ENCODE measurements at places on chromosomes 7 and 10. TPM values are rescaled to one million over a fixed set of nuclear protein-coding genes. Genes with fewer than 3 reads are reported as not detected.

MUC3A gene
- total RNA-seq: not detected

LRIT1 gene
- total RNA-seq: not detected

CYP2E1 gene
- 1.2 TPM for total RNA-seq

FBXO24 gene
- 0.33 TPM for total RNA-seq

DNA sequence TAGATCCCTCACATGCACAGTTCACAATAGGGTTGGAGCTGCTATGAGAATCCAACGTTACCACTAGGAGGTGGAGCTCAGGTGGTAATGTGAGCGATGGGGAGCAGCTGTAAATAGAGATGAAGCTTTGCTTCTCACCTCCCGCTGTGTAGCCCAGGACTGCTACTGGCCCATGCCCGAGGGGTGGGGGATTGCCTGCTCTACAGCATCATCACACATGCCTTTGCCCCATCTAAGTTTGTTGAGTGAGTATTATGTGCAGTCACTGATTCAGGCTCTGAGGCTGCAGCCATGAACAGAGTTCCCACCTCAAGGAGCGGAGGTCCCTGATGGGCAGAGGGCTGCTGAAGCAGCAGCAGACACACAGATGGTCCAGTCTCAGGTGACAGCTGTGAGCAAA lies 94.1 kb downstream of the CHST15 start:
- H3K36me3 ChIP-seq: no peaks in the 10 kb centered on the region
- H3K27ac ChIP-seq: no peak overlapping the region
- no peak overlapping the region for H3K4me3 ChIP-seq
- peaks cover 49% of the 10 kb centered on the region for H3K4me1 ChIP-seq

- peaks cover 85% of the 10 kb centered on the region for H3K4me1 ChIP-seq
- no peaks in the 10 kb centered on the region for H3K27me3 ChIP-seq
- no peak for DNase-seq
- no peak overlapping the region for H3K27ac ChIP-seq
These were observed 92.3 kb upstream of the ZNF438 start for GRCh38 chr10:31123946-31124345.

- H3K4me1 ChIP-seq: no peaks in the 10 kb centered on the region
- no peak overlapping the region for H3K4me3 ChIP-seq
- no peak for DNase-seq
- no peaks in the 10 kb centered on the region for H3K27me3 ChIP-seq
These were observed 1158.4 kb upstream of the AUTS2 start for GRCh38 chr7:68439897-68440296.

- H3K27ac ChIP-seq: no peak overlapping the region
- H3K27me3 ChIP-seq: no peaks in the 10 kb centered on the region
- H3K4me3 ChIP-seq: no peak overlapping the region
- DNase-seq: no peak
- H3K36me3 ChIP-seq: peaks cover 24% of the 10 kb centered on the region
These were observed 149.8 kb downstream of the TAX1BP1 start for GRCh38 chr7:27889800-27890199.

GRCh38 chr7:96026010-96026409 lies 253.7 kb downstream of the DYNC1I1 start:
- no peak for DNase-seq
- no peak overlapping the region for H3K27ac ChIP-seq
- no peaks in the 10 kb centered on the region for H3K4me1 ChIP-seq
- H3K4me3 ChIP-seq: no peak overlapping the region
- peaks cover 3% of the 10 kb centered on the region for H3K27me3 ChIP-seq

DNA sequence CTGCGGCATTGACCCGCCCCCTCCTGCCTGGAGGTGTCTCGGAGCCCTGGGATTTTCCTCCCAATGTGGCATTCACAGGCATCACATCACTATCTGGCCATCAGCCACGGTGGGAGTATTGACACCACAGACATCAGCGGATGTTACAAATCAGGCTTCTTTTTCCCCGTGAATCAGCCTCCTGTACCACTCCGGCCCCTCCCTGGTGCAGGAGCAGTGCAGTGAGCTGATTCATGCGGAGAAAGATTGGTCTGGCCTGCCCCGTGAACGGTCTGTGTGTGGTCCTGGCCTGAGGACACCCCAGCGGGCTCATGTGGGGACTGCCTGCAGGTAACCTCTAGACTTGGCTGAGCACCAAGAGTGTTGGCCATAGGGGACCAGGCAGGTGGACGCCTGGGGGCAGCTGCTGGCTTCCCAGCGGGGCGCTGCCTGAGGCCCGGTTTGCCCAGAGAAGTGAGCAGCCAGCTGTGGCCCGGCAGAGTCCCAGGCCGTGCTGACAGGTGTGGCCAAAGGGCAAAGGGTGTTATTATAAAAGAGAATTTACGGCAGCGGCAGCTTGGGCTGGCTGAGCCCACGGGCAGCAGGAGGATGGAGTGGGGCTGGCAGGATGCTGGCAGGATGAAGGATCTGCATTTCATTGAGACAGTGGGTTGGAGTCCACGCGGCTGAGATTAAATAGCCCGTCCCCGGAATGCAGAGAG lies 32.1 kb upstream of the GNA12 start:
- peaks cover 26% of the 10 kb centered on the region for H3K4me1 ChIP-seq
- H3K27ac ChIP-seq: no peak overlapping the region
- H3K4me3 ChIP-seq: no peak overlapping the region
- no peaks in the 10 kb centered on the region for H3K36me3 ChIP-seq
- peaks cover 2% of the 10 kb centered on the region for H3K27me3 ChIP-seq

DNA sequence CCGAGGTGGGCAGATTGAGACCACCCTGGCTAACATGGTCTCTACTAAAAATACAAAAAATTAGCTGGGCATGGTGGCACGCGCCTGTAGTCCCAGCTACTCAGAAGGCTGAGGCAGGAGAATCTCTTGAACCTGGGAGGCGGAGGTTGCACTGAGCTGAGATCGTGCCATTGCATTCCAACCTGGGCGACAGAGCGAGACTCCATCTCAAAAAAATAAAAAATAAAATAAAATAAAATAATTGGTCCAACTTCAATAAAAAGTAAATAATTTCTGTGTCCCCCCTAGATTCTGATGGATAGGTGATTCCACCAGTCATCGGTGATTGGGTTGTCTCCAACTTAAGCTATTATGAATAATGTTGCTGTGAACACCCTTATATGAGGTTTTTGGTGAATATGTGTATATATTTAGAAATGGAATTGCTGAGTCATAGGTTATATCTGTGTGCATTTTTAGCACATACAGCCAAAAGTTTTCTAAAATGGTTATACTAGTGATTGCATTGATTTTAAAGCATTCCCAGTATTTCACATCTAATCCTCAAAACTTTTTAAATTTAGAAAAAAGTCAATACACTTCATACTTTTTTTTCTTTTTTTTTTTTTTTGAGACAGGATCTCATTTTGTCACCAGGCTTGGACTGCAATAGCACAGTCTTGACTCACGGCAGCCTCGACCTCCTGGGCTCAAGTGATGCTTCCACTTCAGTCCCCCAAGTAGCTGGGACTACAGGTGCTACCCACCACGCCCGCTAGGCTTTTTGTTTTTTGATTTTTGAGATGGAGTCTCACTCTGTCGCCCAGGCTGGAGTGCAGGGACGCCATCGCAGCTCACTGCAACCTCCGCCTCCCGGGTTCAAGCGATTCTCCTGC lies 13.7 kb upstream of the SRPK2 start:
- H3K4me1 ChIP-seq: peaks cover 27% of the 10 kb centered on the region
- H3K36me3 ChIP-seq: no peaks in the 10 kb centered on the region
- no peaks in the 10 kb centered on the region for H3K27me3 ChIP-seq

DNA sequence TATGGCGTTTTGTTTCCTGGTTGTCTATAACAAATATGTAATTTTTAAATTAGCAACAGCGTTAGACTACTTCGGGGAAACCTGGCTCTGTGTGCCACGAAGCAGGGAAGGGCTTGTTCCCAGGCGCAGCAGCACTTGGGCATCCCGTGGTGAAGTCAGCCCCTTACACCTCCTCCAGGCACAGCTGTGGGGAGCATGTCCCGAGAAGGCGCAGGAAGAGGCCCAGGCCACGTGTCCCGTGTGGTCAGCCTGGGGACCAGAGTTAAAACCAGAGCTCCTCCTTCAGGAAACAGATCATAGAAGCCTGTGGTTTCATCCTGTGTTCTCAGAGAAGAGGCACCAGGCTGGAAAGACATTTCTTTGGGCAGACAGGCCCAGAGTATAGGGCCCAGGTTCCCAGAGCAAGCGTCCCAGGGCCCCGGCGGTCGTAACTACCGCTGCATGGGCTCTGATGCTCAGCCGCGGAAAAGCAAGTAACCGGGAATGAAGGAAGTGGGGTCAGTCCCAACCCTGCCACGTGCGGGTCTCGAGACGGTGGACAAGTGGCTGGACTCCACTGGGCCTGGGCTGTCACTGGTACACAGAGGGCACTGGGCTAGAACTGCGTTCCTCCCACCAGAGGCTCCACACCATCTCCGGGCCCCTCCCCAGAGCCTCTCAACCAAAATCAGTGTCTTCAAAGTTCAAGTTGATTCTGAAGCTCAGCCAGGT lies 7.1 kb downstream of the NUDT1 start:
- peak; percentile 96 for DNase-seq
- H3K36me3 ChIP-seq: peaks cover 7% of the 10 kb centered on the region
- H3K4me3 ChIP-seq: peak overlapping the region; percentile 89
- H3K27me3 ChIP-seq: peaks cover 4% of the 10 kb centered on the region

DNA sequence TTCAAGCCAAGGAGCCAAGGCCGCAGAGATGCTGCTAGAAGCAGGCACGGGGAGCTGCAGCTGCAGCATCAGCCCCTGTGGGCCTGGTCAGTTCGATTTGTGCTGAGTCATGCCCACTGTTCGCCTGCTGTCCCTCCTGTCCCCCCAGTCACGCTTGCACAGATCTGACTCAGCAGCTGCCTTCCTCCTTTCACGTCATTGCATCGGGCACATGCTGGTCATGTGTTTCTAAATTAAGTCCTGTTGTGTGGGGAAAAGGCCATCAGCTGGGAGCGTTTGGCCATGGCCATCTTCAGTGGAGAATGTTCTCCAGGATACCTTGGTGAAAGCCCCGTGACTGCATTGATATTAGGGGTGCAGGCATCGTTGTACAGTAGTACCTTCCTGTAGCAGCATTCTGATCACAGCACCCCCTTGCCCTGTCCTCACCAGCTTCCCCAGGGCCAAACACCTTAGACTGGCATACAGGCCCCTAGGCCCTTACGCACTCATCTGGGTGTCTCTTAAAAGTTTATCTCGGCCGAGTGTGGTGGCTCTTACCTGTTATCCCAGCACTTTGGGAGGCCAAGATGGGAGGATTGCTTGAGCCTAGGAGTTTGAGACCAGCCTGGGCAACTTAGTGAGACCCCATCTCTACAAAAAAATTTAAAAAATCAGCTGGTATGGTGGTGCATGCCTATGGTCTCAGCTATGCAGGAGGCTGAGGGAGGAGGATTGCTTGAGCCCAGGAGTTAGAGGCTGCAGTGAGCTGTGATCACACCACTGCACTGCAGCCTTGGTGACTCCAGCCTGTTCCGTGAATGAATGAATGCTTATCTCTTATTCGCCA lies 23.2 kb downstream of the POR start:
- peak overlapping the region; percentile 96 for H3K27ac ChIP-seq
- H3K36me3 ChIP-seq: peaks cover 27% of the 10 kb centered on the region
- H3K4me3 ChIP-seq: peak overlapping the region; percentile 21
- H3K27me3 ChIP-seq: no peaks in the 10 kb centered on the region
- peaks cover 29% of the 10 kb centered on the region for H3K4me1 ChIP-seq

DNA sequence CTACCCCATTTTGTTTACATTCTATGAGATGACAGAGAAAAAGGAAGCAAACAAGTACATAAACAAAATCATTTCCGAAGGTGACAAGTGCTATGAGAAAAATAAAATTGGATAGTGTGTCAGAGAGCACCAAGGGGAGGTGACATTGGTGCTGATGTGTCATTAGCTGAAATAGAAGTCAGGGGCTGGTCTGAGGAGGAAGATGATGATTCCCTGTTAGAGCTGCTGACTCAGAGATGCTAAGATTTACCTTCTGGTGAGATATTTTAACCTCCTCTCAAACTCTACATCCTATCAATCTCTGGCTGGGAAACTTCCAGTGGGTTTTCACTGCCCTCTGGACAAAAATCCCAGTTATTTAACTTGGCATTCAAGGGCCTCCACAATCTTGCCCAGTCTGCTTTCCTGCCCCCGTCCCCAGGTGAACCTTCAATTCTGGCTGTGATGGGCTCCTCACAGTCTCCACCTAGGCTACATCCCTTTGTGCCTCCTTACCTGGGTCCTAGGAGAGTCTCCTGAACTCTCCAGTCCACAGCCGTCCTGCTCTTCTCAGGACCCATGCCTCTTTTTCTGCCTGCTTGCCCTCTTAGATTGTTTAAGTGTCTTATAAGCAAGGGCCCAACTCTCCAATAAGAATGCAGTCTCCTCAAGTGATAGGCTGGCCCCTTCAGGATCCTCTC lies 26.6 kb downstream of the DUSP5 start:
- no peak overlapping the region for H3K4me3 ChIP-seq
- peak overlapping the region; percentile 49 for H3K27ac ChIP-seq
- peaks cover 5% of the 10 kb centered on the region for H3K27me3 ChIP-seq
- DNase-seq: no peak
- peaks cover 3% of the 10 kb centered on the region for H3K36me3 ChIP-seq

DNA sequence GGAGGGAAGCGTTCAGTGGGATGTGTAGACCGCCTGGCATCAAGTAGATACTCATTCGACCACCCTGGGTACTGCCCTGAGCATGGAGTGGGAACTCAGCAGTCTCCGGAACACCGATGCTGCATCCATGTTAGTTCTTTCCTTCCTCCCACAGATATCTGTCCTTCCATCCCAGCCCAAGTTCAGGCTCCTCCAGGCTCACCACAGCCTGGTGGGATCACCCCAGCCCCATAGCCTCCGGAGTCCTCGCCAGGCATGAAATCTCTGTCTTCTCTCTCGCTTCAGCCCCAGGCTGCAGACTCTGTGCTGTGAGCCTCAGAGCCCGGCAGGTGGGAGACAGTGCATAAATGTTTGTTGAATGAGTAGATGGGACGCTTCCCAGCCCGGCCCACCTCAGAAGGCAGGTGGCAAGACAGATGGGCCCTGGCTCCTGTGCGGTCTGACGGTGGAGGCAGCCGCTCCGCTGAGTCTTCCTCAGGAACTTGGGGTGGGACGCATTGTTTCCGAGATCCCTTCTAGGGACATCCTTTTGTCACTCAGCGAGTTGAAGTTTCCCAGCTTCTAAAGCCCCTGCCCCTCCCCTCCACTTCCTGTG lies 42.9 kb downstream of the ELFN1 start:
- H3K4me3 ChIP-seq: no peak overlapping the region
- H3K27me3 ChIP-seq: peaks cover 2% of the 10 kb centered on the region
- H3K36me3 ChIP-seq: peaks cover 8% of the 10 kb centered on the region
- no peak overlapping the region for H3K27ac ChIP-seq

- H3K4me1 ChIP-seq: peaks cover 48% of the 10 kb centered on the region
- H3K4me3 ChIP-seq: no peak overlapping the region
- no peak overlapping the region for H3K27ac ChIP-seq
- peak; percentile 55 for DNase-seq
- no peaks in the 10 kb centered on the region for H3K36me3 ChIP-seq
These were observed 350.6 kb downstream of the TFEC start for GRCh38 chr7:115679976-115680375.

DNA sequence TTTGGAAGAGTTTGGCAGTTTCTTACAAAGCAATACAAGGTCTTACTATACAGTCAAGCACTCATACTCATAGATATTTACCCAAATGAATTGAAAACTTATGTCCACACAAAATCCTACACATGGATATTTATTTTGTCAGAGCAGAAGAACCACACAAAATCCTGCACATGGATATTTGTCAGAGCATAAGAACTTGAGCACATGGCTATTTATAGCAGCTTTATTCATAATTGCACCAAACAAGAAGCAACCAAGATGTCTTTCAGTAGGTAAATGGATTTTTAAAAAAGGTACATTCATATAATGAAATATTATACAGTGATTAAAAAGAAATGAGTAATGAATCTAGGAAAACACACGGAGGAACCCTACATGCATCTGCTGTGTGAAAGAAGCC lies 115.4 kb downstream of the BTAF1 start:
- no peaks in the 10 kb centered on the region for H3K4me1 ChIP-seq
- peaks cover 11% of the 10 kb centered on the region for H3K36me3 ChIP-seq
- no peak for DNase-seq
- H3K4me3 ChIP-seq: no peak overlapping the region
- no peak overlapping the region for H3K27ac ChIP-seq

Measured in HFFc6 (cell line).